AG08395 (cell line): ENCODE measurements at places on chromosomes 1 and 21.

- DNase-seq, result no peak
Measured at GRCh38 chr21:39650306-39650705, 37.6 kb downstream of the B3GALT5 start.

DNA sequence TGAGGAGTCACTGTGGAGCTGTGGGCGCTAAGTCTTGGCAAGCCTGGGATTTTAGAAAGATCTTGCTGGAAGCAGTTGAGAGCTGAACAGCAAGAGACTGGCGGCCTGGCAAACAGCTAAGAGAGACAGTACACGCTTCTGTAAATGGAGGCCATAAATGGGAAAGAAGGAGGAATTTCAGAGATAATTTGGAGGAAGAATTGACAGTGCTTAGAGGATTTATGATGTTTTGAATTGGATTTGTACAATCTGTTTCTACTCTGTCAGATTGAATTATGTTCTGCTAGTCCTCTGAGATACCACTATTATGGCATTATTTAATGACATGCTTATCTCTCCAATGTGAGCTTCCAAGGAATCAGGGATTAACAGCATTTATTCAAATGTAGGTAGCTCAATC, 50.1 kb downstream of the ABCA4 start:
- no peak for DNase-seq

DNA sequence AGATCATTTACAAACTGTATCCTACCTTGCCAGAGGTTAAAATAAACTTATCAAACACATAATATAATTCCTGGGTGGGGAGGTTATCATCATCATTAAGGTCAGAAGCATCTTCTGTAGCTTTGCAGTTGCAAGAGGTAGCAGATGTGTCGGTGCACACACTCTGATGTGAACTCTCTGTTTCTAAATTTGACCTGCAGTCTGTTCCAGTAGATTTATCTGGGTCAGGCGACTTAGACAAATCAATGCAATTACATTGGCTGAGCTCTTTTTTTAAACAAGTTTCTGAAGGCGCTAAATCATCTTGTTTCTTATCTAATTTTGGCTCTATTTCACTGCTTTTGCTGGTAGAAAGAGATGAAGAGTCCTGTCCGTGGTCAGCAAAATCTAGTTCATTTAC, 70.4 kb downstream of the PRPF38A start:
- DNase-seq, result no peak

DNA sequence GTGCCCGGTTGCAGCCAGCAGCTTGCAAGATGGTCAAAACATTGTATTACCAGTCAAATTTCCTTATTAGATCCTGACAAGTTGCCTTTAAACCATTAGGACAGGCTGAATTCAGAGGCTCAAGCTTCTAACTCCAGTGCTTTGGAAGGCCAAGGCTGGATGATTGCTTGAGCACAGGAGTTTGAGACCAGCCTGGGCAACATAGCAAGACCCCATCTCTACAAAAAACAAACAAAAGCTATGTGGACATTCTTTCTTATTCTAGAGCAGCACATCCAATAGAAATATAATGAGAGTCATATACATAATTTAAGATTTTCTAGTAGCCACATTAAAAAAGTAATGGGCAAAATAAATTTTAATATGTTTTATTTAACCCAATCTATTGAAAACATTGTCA, 149.3 kb downstream of the RUNX1 start:
- DNase-seq, result no peak

DNA sequence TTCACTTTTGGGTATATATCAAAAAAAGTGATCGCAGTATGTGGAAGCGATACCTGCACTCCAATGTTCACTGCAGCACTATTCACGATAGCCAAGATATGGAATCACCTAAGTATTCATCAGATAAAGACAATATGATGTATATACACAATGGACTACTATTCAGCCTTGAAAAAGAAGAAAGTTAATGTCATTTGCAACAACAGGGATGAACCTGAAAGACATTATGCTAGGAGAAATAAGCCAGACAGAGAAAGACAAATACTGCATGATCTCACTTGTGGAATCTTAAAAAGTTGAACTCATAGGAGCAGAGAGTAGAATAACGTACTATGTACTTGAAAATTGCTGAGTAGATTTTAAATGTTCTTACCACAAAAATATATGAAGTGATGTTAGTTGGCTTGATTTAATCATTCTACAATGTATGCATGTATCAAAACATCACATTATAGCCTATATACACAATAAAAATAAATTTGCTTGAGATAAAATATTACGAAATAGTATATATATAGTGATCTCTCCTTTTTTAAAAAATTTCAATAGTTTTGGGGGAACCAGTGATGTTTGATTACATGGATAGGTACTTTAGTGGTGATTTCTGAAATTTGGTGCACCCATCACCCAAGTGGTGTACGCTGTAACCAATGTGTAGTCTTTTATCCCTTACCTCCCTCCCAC, 56.0 kb downstream of the DTL start:
- DNase-seq, result no peak

- no peak for DNase-seq
Measured at GRCh38 chr1:159580340-159580739, 7.3 kb upstream of the APCS start.

DNA sequence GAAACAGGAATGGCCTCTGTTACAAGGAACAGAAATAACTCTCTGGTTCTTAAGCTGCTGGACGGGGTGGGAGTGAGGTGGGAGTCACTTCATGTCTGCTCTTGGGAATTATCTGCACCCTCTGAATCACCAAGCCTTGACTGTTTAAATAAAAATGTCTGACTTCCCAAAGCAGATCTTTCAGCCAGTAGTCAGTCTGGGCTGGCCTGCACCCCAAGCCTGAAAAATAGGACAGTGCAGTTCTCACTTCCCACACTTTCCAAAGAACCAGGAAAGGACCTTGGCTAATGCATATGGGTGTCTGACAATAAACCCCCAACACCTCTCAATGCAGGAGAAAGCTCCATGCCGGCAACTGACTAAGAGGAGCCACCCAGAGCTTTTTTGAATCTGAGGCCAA, 796 bp downstream of the S100A7 start:
- no peak for DNase-seq

- DNase-seq, result no peak
Measured at GRCh38 chr1:224512600-224513151, 78.1 kb upstream of the WDR26 start.

GRCh38 chr21:45700461-45700860, 56.9 kb downstream of the PCBP3 start:
- no peak for DNase-seq

DNA sequence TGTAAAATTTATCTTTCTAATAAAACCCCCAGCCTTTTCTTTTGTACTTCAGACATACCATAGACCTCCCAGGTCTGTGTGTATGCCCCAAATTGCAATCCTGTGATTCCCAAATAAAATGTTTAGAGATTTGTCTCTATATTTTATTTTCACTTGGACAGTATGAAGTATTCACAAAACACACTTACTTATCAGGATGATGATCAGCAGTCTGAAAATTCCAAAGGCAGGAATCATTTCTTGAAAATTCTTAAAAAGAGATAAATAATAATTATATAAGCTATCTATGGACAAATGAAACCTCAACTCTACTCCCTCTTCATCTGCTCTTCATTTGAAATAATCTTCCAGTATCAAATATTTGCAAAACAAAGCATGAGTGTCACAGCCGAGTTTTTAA, 11.6 kb upstream of the GJA9 start:
- no peak for DNase-seq

GRCh38 chr1:161351482-161351881, 16.2 kb downstream of the CFAP126 start:
- DNase-seq, result no peak

GRCh38 chr1:75198163-75198562, 64.0 kb downstream of the LHX8 start:
- no peak for DNase-seq

GRCh38 chr1:206847337-206847834, 18.0 kb upstream of the IL20 start:
- no peak for DNase-seq

DNA sequence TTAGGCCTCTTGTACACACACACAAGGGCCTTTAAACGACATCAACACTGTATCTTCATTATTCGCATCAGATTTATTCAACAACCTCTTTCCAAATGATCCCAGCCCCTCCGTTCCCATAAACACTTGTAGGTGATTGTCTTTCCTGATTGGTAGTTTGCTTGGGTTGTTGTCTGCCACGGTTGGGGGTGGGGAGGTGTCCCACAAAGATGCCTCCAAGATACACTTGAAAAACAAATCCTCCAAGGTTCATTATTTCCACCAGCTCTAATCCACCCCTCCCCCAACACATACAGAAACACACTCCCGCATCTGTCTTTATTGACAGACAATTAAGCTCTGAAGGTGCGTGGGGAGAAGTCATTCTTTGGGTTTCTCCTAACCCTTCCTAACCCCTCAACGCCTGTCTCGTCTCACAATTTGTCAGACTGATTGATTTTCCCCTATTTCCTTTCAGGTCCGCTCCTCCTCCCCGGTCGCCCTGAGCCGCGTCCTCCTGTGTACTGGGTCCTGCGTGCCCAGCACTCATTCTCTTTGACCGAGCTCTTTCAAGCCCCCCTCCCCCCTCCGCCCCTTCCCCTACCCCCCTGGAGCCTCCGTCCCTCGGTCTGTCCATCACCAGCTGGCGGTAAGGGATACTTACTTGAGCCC, 1.4 kb downstream of the WDR26 start:
- peak; percentile 17 for DNase-seq

- no peak for DNase-seq
Measured at GRCh38 chr1:215005656-215006345, 76.7 kb upstream of the KCNK2 start.

DNA sequence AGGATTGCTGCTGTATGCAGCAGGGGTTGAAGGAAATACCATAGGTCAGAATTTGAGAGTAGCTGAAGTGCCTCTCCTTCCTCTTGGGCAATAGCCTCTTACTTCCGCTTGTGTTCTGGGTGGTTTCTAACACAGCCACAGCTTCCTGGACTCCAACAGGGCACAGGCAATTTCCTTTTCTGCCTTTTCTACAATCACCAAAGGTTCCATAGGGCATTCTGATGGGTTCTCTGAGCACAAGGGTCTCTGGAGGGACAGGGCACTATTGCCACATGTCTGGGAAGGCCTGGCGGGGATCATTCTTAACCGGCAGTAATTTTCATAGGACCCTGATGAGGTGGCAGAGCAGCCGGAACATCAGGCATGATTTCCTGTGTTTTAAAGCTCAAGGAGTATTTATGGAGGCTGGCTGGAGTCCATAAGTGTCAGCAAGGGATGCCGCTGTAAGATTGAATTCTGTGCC, 5.5 kb upstream of the AGTRAP start:
- DNase-seq, result peak; percentile 66

- no peak for DNase-seq
Measured at GRCh38 chr1:180981596-180982387, 40.9 kb downstream of the STX6 start.

GRCh38 chr1:151002051-151002450, 4.7 kb downstream of the MINDY1 start:
- DNase-seq, result no peak

GRCh38 chr1:85865213-85865612, 157.0 kb upstream of the ZNHIT6 start:
- DNase-seq, result peak; percentile 43

DNA sequence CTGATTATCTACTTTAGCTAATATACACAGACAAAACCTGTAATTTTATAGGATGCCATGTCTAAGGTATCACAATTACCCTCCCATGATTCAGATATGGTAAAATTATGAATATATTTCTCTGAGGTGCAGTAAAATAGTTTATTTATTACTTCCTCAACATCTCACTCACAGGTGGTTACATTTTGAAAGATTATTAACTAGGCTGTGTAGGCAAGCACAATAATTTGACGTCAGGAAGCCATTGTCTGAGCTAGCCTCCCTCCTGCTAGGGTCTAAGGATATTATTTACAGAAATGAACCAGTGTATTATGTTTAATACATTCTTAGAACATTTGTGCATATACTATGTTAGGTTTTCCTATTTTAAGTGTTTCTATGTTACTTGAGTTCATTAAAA, 69.9 kb upstream of the ADGRL2 start:
- no peak for DNase-seq

GRCh38 chr1:162384601-162385279, 3.2 kb downstream of the C1orf226 start:
- DNase-seq, result no peak

DNA sequence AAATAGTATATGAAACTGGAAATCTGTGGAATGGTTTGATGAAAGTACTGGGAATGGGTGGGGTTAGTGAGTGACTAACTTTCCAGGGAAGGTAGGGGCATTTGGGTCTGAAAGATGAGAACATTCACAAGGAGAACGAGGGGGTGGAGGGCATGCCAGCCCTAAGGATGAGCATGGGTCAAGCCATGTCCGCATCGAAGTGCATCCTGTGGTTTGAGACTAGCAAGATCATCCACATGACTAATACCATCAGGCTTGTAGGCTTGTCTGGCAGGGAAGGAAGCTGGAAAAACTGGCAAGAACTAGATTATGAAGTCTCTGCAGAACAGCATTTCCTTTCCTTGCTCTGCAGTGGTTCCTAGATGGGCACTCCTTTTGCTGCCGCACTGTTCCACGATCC, 70.4 kb upstream of the UBE2U start:
- peak; percentile 95 for DNase-seq

DNA sequence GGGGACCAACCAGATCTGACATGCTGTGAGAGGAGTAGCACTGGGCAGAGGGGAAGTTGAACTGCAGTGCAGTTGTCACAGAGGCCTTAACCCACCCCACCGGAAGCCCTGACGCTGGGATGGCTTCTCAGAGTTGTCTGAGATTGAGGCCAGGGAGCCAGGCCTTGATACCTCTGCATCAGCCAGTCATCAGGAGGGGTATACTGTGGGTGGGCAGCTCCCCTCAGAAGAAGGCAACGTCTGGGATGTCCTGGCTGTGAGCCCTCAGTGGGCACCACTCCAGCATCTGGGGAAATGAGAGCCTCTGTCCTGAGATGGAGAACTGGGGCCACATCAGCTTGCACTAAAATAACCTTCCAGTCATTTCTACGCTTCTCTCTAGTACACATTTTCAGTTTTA, 47.9 kb upstream of the BCAR3 start:
- DNase-seq, result no peak

GRCh38 chr1:196148367-196148970, 459.8 kb downstream of the KCNT2 start:
- DNase-seq, result peak; percentile 10

DNA sequence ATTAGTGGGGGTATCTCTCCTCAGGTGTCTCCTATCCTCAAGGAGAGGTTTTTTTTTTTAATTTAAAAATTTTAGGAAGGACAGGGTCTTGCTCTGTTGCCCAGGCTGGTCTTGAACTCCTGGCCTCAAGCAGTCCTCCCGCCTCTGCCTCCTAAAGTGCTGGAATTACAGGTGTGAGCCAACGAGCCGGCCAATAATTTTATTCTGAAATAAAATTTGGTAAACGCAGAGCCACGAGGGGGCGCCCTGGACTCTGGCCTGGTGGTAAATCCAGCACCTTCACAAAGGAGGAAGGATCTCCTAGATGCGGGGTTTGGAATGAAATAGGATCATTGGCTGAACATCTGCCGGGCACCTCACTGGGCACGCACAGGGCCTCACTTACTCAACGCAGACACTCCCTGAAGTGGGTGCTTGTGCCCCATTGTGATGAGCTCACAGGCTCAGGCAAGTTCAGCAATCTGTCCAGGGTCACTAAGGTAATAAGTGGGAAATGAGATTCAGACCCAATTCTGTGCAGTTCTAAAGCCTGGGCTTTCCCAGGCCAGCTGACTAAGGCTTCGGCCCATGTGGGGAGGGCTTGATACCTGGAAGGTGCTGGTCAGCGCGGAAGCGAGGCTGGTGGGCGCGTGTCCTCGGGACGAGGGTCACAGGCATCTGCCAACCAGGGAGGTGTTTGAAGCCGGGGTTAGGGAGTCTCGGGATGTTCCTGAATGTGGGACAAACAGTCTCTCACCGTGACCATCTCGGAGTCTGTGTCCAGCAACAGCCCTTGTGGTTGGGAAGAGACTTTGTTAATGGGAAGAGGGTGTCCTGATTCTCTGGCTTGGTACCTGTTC, 32.7 kb upstream of the ETV3 start:
- no peak for DNase-seq

GRCh38 chr1:117093091-117093534, 28.4 kb downstream of the TRIM45 start:
- peak; percentile 86 for DNase-seq
